ENCODE measurements at places on chromosomes 3 and 15.

- DNase-seq: no peak
Observed at GRCh38 chr15:46636206-46636605, 1001.4 kb downstream of the SQOR start.

GRCh38 chr15:34610354-34610753 is 26.9 kb upstream of the GOLGA8B start:
- no peak for DNase-seq

DNA sequence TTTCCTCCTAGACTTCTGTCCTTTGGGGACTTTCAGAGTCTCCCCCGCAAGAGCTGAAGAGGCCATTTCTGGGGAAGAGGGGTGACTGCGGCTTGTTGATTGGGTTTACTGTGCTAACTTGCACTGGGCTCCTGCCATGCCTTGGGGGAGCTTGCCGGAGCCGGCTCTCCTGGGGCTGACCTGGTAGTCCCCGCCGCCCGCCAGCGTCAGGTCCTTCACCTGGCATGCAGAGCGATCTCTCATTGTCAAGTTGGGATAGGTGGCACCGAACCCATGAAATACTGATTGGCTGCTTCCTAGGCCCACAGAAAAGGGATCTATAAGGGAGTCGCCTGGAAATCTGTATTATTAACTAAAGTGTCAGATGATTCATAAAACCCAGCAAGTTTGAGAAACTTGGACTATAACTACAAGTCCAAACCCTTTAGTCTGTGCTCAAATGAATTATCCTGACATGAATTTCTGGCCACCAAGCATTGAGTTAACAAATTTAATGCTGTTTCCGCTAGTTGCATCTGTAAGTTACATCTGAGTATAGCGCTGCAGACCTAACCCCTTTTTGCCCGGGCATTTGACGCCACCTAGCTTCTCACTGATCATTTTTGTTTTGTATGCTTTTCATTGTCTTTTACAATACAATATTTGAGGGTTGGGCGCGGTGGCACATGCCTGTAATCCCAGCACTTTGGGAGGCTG is 607 bp upstream of the IMP3 start:
- peak; percentile 69 for DNase-seq

GRCh38 chr3:30225021-30225420 is 381.4 kb upstream of the TGFBR2 start:
- DNase-seq: no peak

GRCh38 chr3:107825556-107825955 is 265.3 kb downstream of the CD47 start:
- DNase-seq: no peak

DNA sequence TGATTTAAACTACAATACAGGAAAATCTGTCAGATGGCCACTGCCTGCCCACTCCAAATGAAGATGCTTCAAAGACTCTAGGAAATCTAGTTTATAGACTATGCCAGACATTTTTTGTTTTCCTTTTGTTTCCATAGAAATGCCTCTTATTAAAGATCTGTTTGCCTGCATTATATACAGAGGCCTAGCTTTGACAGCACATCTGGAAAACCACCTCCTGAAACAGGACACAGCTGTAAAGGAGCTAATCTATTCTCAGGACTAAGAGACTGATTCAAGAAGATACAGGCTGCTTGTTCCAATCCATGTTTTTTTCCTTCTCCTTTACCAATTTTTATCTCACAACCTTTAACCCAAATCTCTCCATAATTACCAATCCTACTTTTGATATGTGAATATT is 75.3 kb upstream of the STRIT1 start:
- DNase-seq: no peak

- peak; percentile 54 for DNase-seq
Observed at GRCh38 chr3:30319713-30320112, 286.7 kb upstream of the TGFBR2 start.

DNA sequence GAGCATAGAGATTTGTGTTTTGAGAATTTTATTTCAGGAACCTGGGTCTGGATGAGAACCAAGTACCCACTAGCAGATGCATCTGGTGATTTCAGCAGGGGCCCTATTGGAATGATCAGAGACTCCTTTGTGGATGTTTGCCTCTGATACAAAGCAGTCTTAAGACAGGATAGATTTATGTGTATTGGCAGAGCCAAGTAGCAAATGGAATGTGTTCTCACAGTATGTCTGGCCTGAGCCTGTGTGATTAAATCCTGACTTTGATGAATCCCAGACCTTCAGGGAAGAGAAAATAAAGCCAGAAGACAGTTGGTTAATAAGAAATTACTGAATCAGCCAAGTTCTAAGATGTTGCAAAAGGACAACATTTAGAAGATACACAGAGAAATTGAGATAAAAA is 755.5 kb upstream of the SEMA6D start:
- DNase-seq: no peak

- no peak for DNase-seq
Observed at GRCh38 chr15:73165844-73166243, 113.6 kb downstream of the NEO1 start.

- no peak for DNase-seq
Observed at GRCh38 chr15:63198371-63199250, 9.2 kb downstream of the RAB8B start.

GRCh38 chr15:45386420-45386819 is 8.1 kb upstream of the GATM start:
- DNase-seq: no peak

DNA sequence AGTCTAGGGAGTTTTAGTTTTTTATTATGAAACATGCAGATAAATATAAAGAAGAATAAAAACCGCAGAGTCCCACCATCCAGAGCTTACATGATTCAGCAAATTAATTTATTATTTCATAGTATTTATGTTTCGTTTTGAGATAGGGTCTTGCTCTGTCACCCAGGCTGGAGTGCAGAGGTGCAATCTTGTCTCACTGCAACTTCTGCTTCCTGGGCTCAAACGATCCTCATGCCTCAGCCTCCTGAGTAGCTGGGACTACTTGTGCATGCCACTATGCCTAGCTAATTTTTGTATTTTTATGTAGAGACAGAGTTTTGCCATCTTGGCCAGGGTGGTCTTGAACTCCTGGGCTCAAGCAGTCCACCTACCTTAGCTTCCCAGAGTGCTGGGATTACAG is 13.6 kb downstream of the RNF13 start:
- DNase-seq: no peak

- DNase-seq: no peak
Observed at GRCh38 chr3:94162700-94163099, 99.8 kb downstream of the NSUN3 start.

DNA sequence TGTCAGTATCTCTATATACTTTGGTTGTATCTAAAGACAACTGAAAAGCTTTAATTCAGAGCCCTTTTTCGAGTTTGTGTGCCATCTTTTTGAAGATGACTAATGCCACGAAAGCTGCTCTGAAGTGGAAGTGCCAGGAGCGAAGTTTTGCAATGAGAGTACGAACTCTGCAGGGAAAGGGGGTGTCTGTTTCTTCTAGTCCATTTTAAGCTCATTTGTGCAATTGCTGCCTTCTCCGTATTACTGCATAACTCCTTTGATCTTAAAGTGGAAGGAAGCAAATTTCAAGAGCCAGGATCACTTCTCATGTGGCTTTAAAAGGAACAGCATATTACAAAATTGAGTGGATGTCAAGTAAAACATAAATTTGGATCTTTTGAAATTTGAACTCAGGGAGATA is 245.3 kb downstream of the FEZF2 start:
- no peak for DNase-seq

DNA sequence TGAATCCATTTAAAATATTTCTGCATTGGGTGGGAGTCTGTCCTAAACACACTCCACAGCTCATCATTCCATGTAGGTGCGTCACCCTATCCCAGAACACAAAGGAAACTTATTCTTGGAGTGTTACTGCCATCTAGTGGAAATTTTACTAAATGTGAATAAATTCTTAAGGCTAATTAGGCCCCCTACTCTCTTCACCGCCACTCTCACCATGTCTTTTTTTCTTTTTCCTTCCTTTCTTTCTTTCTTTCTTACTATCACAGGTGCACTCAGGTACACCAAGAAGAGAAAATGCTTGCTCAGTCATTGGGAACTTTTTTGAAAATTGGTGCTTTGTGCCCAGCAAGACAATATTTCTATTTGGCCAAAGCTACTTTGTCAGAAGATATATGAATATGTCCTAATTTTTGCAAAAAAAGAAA is 26.4 kb upstream of the ATP8B4 start:
- peak; percentile 32 for DNase-seq

DNA sequence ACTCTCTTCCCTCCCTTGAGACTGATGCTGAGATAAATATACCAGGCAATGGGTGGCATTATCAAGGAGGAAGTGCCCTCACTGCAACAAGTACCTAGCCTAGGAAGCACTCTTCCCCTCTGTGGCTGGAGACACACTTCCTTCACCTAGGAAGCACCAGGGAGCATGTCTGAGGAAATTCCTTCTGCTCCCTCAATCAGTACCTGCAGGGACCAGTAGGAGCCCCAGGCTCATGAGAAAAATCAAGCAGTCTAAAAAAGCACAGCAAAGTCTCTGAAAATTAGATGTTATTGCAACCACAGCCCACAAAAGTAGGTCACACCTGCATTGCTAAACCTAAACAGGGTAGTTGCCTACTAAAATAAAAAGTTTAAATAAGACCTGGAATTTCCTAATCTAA is 78.2 kb upstream of the TRPM1 start:
- DNase-seq: no peak

DNA sequence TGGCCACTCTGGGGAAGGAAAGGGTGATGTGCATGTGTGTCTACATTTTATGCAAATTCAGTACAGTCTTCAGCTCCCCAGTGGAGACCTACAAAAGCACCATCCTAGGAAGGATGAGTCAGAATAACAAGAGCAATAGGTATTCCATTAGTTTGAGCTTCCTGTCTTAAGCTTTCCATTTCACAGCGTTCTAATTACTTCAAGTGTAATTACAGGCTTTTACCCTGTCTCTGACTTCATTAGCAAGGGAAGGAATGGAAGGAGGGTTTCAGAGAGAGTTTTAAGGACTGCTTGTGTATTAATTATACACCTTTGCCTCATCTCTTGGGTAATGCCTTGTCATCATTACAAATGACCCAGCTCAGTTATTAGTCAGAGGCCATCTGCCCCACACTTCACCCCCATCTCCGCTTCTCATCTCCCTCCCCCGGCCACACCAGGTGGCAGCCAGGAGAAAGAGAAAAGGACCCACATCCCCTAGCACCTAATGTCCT is 202.8 kb upstream of the MRPL3 start:
- no peak for DNase-seq

DNA sequence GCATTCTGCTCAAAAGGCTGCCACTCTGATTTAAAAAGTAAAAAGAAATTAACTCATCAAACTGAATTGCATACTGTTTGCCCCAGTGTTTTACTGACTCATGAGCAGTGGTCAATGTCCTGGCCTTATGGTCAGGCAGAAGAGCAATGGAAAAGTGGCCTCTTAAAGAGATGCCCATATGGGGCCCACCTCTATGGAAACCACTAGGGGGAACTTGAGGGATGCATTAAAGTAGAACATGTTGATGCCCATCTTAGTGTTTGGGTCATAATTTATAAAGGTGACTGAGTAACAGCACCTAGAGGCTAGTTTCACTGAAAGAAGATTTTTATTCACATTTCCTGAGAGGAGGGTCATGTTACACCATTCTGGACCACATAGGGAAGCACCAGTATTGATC is 66.5 kb upstream of the RNU6-1 start:
- DNase-seq: no peak

DNA sequence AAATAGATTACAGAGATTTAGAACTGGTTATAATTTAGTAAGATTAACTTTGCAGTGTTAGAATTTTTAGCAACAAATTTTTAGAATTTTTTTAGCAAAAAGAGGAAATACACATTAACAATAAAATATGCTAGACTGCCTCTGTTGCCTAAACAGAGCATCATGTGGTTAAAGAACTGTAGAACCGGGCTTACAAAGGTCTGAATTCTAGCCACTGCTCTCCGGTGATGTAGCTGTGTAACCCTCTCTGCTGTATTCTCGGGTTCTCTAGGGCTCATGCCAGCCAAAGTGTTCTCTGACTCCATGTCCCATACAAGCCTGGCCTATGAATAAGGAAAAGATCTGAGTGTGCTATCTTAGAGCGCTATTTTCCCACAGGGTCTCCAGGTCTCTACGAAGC is 2.9 kb upstream of the P2RY12 start:
- DNase-seq: no peak

DNA sequence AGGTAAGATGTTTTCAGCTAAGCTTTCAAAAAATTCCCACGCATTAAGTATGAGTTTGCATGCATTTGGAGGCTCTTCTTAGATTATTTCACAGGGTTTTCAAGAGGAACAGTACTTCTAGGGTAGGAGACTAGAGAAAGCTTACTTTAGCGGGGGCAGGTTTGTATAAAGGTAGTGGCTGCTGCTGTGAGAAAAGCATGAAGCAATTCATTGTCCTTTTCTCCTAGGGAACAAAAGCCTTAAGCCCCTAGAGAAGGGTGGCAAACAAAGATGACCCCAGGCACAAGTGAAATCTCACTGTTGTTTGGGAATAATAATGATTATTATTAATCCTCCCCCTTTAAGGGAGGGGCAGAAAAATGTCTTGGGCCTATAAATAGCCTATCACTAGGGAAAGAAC is 310.7 kb downstream of the DIPK2A start:
- DNase-seq: no peak

GRCh38 chr3:43233062-43233461 is 53.3 kb upstream of the SNRK start:
- DNase-seq: no peak

All from CD4-positive, alpha-beta T cell treated with Interleukin-6 at 100 ng/mL for 8 hours (primary cell).